ENCODE measurements at places on chromosomes 4 and X.

DNA sequence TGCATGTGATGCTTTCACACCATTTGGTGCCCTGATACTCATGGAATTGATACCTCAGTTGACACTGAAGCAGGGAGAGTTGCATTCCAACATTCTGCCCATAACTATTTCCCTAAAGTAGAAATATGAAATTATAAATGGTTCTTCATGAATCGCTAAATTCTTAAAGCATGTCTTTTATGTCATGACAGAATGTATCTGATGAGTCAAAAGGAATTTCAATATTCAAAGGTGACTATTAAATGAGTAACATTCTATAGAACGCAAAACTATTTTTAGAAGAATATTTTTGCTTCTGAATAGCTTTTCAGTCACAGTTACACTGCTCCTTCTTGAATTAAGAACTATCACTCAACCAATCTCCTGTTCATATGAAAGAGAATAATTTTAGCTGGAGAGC, 152.8 kb downstream of the ADGRA3 start:
- no peak for DNase-seq

- no peak for DNase-seq
Observed at GRCh38 chr4:146179784-146180370, 4.4 kb downstream of the LSM6 start.

- no peak for DNase-seq
Observed at GRCh38 chrX:71606536-71607216, 11.6 kb downstream of the CXCR3 start.

GRCh38 chrX:26574234-26574633, 358.3 kb downstream of the MAGEB5 start:
- DNase-seq, result no peak

GRCh38 chr4:103719830-103720207, at the start of gene TACR3:
Gene TACR3 (minus strand): TSS chr4:103719985. CDS start chr4:103719675, 310 bp downstream.
- DNase-seq, result no peak

GRCh38 chr4:6640292-6641163, at the start of gene MRFAP1:
Gene MRFAP1 (plus strand): TSS chr4:6640685. CDS start chr4:6640863, 178 bp downstream.
- peak; percentile 73 for DNase-seq

- no peak for DNase-seq
Observed at GRCh38 chrX:103647630-103648029, 18.9 kb downstream of the TCEAL1 start.

- DNase-seq, result no peak
Observed at GRCh38 chrX:39911278-39911897, 186.4 kb downstream of the BCOR start.

All from AG09309 (cell line).